ENCODE measurements at places on chromosomes 2 and 18. TPM values are rescaled to one million over a fixed set of nuclear protein-coding genes. Genes with fewer than 3 reads are reported as not detected.

FBXO15 gene
- total RNA-seq = 0.42 TPM

OR6B2 gene
- total RNA-seq = not detected

DNA sequence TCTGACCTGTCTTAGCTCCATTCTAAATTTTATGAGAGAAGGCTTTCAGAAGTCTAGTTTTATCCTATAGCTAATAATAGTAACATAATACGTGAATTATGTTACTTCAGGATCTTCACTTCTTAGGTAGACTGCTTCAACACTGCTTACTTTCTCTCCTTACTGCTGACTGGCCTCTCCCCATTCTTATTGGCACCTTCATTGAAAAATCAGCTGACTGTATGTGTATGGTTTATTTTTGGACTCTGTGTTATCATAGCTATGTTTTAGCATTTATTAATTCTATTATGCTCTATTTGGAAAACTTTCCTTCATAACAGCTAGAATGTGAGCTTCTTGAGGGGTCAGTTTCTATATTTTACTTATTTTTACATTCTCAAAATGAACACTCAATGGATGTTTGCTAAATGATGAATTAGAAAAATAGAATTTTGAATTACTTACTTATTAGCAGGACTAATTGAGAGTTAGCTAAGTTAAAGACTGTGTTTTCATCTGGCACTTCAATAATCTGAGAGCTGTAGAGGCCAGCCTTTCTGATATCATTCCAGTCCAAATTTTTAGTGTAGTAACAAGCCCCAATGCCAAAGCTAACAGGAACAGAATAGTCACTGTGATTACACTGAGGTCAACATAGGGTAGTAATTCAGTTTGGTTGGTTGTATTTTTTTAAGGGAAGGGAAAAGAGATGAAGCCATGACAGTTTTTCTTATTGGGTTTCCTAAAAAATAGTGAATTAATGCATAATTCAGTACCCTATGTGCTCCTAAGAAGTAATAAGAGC, 92.3 kb downstream of the TTC27 start:
- no peak for DNase-seq

- peak; percentile 23 for DNase-seq
These were observed 16.1 kb downstream of the ACOXL start for GRCh38 chr2:110748489-110748867.

- DNase-seq = no peak
These were observed 48.2 kb upstream of the KDM3A start for GRCh38 chr2:86392873-86393518.

DNA sequence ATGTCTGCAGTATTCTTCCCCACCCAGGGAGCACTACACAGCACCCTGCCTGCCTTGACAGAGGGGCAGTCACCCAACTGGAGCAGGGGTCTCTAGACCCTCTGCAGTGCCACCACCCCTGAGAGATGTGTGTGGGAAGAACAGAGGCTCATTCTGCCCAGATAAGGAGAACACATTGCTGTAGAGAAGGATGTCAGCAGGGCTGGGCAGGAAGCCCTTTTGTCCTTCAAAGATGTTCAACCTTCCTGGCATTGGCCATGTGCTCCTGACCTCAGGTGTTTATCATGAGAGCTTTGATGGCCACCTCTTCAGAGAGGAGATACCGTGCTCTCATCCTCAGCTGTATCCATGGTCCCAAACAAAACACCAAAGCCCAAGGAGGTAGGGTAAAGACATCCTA, 4.6 kb upstream of the TEX51 start:
- no peak for DNase-seq

- no peak for DNase-seq
These were observed 910.4 kb upstream of the GYPC start for GRCh38 chr2:125745514-125745913.

DNA sequence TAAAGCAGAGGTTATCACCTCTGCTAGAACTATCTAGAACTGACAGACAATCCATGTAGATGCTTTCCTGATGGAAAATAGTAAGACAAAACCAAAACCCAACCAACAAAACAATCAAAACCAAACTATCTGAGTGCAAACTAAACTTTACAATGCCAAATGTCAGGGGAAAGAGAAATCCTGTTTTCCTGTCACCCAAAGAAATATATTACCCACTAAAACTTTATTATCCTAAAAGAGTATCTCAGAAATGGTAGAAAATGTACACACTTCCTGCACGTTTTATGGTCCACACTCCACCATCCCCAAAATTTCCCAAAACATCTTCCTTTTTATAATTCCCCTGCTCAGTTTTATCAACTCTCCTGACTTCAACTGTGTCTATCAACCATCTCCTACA, 29.9 kb downstream of the SP3 start:
- DNase-seq = no peak

Data from left colon (tissue), 2 donors.